CD4-positive, alpha-beta T cell treated with Interleukin-1 beta for 1 hour (primary cell): ENCODE measurements at places on chromosomes 6 and 20.

GRCh38 chr20:54688476-54688875 lies 213.1 kb downstream of the DOK5 start:
- no peak for DNase-seq

DNA sequence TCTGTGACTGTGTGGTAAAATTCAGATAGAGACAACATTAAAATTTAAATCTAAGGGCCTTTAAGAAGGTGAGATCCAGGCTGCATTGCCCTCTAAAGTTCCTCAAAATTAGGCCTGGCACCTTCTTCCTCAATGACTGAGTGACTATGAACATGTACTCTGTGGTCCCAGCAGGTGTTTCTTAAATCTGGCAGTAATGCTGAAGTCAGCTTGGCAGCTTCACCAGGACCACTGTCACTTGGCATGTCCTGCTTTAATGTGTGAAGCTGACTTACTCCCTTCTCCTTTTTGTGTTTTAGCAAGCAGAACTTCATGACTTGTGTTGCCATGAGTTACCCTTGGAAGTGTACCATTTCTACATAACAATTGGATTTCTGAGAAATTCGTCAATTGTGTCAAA lies 141.7 kb downstream of the NKAIN2 start:
- DNase-seq, result no peak

DNA sequence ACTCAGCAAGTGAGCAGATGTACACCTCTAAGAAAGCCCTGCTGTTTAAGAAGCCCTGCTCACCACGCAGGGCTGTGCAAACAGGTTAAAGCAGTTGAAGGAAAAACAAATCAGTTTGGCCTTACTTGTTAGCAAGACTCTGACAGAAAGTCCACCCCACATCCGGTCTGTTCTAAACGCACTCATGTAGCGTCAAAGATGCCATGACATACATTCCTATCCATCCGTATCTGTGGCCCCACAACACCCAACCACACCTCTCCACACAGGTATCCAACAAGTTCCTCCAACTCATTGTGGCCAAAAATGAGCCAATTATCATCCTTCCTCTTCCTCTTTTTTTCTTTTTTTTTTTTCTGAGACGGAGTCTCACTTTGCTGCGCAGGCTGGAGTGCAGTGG lies 22.8 kb upstream of the RAB22A start:
- no peak for DNase-seq

GRCh38 chr20:17511401-17511800 lies 19.8 kb downstream of the BFSP1 start:
- no peak for DNase-seq

DNA sequence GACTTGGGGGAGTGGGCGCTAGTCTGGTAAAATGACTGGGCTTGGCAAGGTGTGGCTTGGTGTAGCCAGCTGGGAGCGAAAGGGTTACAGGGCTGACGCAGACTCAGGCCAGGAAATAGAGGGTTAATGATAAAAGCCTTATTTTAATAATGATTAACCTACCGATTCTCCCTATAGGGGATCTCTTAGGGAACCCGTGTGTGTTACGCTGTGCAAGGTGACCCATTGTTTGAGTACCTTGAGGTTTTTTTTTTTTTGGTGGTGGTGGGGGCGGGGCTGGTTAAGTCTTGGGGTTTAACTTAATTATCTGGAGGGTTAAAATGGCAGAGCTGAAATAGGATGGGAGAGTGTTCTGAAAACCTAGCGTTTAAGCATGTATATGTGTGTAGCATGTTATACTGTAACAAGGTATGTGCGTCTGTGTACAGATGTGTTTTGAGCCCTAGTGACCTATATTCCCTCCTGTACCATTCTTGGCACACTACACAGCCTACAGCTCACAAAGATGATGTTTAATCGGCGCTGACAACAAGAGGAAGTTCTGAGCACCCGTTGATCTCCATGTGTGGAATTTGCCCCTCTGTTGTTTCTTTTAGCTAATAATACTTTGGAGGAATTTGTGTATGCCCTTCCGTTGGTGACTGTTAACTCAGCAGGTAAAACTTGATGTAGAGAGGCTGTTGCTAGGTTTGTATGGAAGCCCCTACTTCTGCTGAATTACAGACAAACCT lies 1.3 kb downstream of the CARMIL1 start:
- DNase-seq, result no peak

DNA sequence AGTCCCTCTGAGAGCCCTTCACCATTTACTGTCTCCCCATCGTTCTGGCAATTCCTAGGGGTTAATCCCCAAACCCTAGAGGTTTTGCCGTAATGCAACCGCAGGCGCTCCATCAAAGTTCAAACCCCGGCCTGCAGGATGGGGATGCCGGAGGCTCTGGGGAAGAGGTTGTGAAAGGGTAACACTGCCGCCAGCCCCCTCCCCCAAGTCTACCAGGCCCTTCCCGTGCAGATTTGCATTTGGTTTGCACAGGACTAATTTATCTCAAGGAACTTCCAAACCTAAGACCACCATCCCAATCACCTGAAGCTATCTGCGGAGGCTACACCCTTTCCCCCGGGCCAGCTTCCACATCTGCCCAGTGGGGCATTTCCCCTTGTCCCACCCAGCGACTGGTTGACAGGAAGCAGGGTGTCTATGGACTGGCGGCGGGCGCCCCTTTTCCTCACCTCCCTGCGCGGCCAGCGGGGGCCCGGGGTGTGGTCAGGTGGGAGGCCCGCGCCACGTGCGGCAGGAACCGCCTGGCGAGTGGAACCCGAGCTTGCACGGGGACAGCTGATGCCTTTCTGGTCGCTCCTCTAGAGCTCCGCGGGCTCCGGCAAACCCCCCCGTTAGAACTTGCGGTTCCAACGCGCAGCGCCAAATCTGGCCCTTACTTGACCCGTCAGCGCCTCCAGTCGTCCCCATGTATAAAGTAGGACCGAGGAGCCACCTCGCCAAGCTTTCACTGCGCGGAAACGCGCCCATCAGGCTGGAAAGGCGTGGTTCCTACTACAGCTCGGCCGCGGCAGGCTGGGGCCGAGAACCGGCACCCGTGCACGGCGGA lies 9.4 kb upstream of the SLC4A11 start:
- no peak for DNase-seq

DNA sequence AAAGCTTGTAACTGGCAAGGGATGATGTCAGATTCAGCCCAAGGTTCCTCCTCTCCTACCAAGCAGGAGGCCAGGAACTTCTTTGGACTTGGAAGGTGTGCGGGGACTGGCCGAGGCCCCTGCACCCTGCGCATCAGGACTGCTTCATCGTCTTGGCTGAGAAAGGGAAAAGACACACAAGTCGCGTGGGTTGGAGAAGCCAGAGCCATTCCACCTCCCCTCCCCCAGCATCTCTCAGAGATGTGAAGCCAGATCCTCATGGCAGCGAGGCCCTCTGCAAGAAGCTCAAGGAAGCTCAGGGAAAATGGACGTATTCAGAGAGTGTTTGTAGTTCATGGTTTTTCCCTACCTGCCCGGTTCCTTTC lies 14.4 kb downstream of the TNFAIP3 start:
- DNase-seq, result peak; percentile 48

- DNase-seq, result peak; percentile 19
Observed at GRCh38 chr6:21935561-21936028, 342.0 kb downstream of the SOX4 start.

DNA sequence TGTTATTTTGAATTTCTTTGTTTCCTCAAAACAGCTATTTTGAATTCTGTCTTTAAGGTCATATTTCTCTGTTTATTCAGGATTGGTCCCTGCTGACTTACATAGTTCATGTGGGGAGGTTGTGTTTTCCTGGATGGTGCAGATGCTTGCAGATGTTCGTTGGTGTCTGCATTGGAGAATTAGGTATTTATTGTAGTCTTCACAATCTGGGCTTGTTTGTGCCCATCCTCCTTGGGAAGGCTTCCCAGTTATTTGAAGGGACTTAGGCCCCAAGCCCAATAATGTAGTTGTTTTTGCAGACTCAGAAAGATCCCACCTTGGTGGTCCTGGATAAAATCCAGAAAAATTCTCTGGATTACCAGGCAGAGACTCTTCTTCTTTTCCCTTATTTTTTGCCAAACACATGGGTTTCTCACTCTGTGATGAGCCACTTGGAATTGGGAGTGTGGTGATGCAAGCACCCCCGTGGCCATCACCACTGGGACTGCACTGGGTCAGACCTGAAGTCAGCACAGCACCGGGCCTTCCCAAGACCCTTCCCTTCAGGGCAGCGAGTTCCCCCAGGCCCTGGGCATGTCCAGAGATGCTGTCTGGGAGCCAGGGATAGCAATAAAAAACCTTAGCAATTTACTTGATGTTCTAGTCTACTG lies 81.6 kb upstream of the EZR start:
- no peak for DNase-seq

GRCh38 chr6:30839671-30840070 lies 44.6 kb upstream of the DDR1 start:
- DNase-seq, result no peak
